Stimulated activated CD4-positive, alpha-beta T cell treated with anti-CD3 and anti-CD28 coated beads, Interleukin-4, amount 100 ng/mL, for 1 hour (primary cell): ENCODE measurements at places on chromosomes 2 and 18.

- DNase-seq: no peak
Observed at GRCh38 chr2:230129343-230129742, 60.6 kb upstream of the SLC16A14 start.

DNA sequence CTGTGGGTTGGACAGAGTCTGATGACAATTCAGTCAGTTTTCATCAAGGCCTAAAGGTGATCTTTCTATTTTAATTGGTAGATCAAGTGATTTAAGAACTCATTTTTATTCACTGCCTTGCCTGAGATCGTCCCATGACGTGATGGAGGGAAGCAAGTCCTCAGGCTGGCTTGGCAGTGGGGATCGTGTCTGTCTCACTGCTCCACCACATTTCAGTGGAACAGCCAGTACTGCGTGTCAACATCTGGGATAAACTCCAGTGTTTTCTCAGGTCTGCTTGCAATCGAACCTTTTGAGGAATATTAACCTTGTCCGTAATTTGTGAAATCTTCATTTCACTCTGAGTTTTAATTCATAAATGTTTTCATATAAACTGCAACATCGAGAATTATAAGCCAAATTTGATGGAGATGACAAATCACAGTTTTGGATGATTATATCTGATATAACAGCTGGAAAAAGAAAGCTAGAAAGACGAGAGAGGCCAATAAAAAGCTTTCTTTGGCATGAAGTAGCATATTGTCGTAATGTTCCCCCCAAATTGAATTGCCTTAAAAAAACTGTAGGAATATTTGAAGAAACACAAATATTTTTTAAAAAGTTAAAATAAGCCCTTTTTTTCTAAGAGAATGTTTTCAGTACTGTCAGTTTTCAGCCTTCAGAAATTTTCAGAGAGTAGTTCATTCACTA is 414.7 kb upstream of the SPRED2 start:
- DNase-seq: no peak

DNA sequence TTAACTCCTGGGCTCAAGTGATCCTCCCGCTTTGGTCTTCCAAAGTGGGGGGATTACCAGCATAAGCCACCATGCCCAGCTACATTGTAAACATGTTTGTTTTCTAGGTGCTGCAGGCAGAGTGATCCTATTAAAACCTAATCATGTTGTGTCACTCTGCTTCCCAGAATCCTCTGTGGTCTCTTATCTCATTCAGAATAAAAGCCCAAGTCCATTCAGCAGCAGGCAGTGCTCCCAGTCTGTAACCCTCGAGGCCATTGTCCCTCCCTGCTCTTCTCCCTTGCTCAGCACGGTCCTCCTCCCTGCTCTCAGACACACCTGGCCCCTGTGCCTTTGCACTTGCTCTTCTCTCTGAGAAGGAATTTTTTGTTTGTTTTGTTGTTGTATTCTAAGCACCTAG is 11.1 kb upstream of the CABYR start:
- DNase-seq: no peak

DNA sequence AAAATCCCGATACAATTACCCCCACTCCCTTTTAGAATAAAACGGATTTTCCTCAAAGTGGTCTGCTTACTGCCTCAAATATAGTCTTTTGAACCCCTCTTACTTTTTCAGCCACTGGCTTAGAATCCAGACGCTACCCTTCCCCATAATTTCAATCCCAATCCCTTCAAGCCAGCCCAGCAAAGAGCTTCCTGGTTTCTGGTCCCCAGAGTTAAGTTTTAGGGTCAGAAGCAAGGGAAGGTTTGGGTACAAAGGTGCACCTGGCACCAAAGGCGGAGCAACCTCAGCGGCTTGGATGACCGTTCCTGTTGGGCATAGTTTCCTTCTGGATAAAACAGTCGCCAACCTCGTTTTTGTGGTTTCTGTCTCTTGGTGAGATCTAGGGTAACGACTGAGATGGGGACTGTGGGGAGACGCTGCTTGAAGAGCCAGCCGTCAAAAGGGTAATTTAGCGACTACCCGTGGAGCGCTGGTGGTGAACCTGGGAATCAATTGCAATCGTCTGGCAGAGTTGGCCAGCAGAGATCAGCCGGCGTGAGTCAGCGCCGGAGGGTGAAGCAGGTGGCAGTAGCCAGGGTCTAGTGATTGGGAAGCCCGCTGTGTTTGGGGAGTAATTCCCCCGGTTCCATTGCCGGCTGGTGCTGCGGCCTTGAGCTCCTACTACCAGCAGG is 1.6 kb downstream of the FEV start:
- no peak for DNase-seq

- no peak for DNase-seq
Observed at GRCh38 chr2:71576541-71576940, 123.2 kb downstream of the DYSF start.
